ENCODE measurements at places on chromosomes 2 and 18.

DNA sequence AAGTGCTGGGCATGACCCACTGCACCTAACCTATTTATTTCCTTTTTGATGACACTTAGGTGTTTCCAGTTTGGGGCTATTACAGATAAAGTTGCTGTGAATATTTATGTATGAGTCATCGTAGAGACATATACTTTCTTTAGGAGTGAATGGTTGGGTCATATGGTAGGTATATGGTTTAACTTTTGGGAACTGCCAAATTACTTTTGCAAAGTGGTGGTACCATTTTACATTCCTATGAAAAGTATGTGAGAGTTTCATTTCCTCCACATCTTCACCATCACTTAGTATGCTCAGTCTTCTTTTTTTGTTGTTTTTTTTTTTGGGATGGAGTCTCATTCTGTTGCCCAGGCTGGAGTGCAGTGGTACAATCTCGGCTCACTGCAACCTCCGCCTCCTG lies 56.1 kb downstream of the HNRNPLL start:
- no peak for DNase-seq

DNA sequence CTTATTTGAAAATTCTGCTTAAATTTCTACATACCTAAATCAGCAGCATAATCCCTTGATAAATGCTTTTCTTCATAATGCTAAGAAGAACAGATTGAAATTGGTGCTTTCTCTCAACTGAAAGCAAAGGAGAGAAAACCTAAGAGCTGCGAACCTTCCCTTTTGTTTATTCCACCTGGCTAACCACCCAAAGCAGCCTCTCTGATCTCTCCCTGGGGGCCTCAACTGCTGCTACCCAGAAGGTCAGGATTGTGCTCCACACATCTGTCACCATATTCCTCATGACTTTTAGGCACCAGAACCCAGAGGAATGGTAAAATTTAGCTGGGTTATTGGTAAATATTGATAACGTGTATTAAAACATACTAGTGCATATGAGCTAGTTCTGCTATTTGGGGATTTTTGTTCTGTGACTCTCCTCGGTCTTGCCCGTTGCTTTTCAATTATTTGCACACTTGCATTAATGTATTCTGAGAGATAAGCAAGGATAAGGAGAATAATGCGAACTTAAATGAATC lies 334.1 kb downstream of the RIT2 start:
- no peak for DNase-seq

DNA sequence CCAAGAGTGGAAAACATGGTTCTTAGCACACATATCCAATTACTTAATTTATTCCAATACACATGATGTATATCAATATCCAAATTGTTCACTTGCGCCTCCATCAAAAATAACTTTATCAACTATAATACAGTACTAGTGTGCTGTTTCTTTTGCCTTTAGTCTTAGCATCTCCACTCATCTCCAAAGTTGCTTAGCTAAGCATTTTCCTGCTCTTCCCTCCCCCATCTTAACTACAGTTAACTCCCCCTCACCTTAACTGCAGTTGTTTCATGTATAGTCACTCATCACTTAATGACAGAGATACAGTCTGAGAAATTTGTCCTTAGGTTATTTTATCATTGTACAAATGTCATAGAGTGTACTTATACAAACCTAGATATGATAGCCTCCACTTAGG lies 705.2 kb upstream of the LINC00305 start:
- no peak for DNase-seq

- no peak for DNase-seq
These were observed 68.7 kb downstream of the MTHFD2 start for GRCh38 chr2:74267068-74267467.

GRCh38 chr2:2026252-2026831 lies 282.0 kb upstream of the PXDN start:
- no peak for DNase-seq

DNA sequence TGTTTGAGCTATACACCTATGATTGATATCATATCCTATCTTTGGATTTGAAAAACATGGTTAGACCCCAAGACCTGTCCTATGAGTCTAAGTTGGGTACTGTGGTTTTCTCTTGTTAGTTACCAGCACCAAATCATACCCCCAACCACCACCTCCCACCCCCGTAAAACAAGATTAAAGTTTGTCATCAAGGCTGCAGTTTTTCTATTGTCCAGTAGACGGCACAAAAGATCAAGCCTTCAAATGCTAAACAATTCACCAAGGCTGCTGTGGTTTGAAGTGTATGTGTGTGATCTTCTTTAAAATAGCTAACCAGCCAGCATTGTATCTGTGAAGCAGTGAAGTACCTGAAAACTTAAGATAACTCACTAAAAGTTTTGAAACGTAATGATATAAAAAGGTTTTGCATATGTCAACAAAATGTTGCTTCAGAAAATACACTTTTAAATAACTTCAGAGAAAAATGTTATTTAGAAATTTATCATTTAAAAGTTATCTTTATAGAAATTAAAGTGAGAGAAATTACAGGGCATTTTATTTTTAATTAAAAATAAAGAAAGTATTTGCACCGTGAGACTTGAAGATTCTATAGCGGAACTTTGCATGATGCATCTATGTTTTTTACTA lies 5.8 kb upstream of the MEIS1 start:
- DNase-seq: no peak

GRCh38 chr2:216059233-216059834 lies 22.3 kb downstream of the PECR start:
- DNase-seq: no peak

GRCh38 chr2:202877699-202878098 lies 6.1 kb upstream of the ICA1L start:
- no peak for DNase-seq

DNA sequence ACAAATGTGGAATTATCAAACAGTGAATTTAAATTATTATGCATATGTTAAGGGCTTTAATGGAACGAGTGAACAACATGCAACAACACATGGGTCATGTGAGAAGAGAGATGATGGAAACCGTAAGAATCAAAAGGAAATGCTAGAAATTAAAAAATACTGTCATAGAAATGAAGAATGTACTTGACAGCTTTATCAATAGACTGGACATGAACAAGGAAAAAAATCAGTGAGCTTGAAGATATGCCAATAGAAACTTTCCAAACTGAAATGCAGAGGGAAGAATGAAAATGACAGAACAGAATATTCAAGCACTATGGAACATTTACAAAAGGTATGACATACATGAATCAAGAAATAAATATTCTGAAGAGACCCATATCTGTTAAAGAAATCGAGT lies 117.7 kb upstream of the KCNJ3 start:
- DNase-seq: no peak

- no peak for DNase-seq
These were observed 565.7 kb upstream of the ZEB2 start for GRCh38 chr2:145085612-145086011.

Measured in pulmonary artery endothelial cell (primary cell).